Mesothelial cell of epicardium (in vitro differentiated cells): ENCODE measurements at places on chromosomes 5 and 9. TPM values are rescaled to one million over a fixed set of nuclear protein-coding genes. Genes with fewer than 3 reads are reported as not detected.

Gene CFAP157
- total RNA-seq = 0.34 to 0.49 TPM (median 0.41 TPM) in 3 replicates

Gene PCDHGB1
- 1.7 to 2.0 TPM (median 2.0 TPM) in 3 replicates for total RNA-seq

DNA sequence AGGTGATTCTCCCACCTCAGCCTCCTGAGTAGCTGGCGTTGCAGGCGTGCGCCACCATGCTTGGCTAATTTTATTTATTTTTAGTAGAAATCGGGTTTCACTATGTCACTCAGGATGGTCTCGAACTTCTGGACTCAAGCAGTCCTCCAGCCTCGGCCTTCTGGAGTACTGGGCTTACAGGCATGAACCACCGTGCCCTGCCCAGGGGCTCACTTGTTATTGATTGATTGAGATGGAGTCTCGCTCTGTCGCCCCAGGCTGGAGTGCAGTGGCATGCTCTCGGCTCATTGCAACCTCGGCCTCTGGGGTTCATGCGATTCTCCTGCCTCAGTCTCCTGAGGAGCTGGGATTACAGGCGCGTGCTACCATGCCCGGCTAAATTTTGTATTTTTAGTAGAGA is 1.6 kb downstream of the HSPA4 start:
- no peak for DNase-seq

DNA sequence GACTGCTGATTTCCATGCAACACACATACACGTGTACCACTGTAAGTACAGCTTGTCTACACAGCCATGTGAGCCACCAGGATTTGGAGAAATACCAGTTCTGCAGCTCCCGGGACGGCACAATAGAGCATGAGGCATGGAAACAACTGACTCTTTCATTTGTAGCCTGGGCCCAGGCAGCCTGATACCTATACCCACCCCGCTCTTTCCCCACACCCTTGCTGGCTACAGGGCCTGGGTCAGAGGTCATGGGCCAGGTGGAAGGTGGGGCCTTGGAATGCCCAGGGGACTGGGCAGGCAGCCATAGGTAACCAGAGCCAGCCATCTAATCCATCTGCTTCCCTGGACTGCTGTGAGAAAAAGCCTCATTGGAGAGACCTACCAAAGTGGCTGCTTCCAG is 39.0 kb upstream of the ZSWIM6 start:
- DNase-seq = no peak

DNA sequence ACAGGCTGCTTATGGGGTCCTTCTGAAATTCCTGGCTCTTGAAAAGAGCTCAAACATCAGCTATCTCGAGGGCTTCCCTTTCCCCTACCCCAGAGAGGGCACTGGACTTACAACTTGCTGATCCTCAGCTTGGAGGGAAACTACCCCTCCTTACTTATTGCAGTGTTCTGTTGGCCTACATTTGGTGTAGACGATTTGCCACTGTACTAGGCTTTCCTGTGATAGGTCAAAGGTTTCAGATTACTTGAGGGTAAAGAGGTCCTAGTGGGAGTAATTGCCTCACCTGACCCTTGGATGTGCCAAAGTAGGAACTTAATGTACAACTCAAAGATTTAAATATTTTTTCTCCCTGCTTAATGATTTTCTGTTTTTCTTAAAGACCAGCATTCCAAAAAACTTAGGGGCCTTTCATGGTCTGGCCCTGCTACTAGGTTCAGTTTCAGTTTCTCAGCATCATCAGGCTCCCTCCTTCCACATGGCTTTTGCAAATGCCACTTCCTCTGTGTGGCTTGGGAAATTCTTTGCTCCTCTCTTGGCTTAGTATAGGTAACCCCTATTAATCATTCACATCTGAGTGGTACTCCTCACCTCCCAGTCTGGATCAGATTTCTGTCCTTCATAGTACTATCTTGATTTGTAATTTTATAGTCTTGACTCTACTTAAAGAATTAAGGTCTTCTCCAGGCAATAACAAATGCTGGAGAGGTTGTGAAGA is 32.4 kb downstream of the CYSTM1 start:
- no peak for DNase-seq

DNA sequence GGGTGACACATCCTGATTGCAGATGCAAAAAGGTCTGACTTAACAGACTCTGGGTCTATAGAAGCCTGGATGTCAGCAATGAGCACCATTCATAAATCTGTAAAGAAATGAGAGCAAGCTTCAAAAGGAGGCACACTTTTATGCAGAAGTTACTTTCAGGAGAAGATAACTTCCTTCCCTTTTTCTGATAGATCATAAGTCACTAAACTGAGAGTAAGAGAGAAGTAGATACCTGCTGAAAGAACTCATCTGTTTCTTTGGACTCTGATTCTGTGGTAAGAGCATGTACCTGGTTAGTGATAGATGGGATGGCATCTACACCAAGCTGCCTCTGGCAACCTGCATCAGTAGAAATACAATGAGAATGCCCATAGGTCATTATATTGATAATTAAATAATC is 525.6 kb downstream of the CETN3 start:
- DNase-seq = no peak

- no peak for DNase-seq
These were observed 100.2 kb downstream of the PIK3R1 start for GRCh38 chr5:68315679-68316271.
